ENCODE measurements at places on chromosomes 6 and 20.

DNA sequence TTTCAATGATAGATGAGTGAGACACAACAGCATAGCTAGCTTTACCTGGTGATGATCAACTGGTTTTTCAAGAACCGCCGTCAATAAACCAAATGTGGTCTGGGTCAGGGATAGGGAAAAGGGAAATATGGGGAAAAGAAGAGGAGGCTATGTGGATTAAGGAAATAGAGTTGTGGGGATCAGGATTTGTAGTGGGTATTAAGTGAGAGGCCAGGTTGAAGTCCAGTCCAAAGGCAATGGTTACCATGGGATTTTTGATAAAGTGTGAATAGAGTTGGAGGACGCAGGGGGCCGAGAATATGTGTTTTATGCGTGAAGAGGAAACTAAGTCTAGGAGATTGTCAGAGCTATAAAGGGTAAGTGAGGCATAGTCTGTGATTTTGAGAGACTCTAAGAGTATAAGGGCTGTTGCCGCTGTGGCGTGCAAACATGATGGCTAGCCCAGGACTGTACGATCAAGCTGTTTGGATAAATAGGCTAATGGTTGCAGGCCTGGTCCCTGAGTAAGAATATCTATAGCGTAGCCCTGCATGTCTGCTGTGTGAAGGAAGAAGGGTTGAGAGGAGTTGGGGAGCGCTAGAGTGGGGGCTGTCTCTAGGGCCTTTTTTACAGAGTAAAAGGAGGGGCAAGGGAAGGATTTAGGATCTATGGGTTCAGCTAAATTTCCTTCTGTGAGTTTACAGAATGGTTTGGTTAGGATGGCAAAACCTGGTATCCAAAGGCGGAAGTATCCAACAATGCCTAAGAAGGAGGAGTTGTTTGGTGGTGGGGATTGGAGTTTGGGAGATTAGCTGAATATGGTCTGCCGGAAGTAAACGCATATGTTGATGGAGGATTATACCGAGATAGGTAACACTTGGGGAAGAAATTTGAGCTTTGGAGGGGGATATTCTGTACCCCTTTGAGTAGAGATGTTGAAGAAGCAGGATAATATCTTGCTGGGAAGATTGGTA, 749.7 kb upstream of the ADGRB3 start:
- H3K4me1 ChIP-seq, result no peaks in the 10 kb centered on the region
- DNase-seq, result no peak
- H3K27ac ChIP-seq, result no peak overlapping the region
- no peaks in the 10 kb centered on the region for H3K36me3 ChIP-seq
- H3K27me3 ChIP-seq, result no peaks in the 10 kb centered on the region

DNA sequence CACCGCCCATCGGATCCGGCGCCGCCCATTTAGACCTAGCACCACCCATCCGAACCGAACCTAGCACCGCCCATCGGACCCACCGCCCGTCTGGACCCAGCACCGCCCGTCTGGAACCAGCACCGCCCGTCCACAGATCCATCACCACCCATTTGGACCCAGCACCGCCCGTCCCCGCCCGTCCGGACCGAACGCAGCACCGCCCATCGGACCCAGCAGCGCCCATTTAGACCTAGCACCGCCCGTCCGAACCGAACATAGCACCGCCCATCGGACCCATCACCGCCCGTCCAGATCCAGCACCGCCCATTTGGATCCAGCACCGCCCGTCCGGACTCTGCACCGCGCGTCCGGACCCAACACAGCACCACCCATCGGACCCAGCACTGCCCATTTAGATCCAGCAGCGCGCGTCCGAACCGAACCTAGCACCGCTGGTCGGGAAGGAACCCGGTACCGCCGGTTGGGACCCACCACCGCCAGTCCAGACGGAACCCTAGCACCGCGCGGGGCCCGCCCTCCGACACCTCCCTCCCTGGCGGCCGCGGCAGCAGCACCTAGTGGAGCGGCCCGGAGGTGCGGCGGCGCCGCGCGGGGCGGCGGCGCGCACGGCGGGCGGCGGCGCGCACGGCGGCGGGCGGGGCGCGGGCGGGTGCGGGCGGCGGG, 348 bp upstream of the AFDN start:
- peaks cover 10% of the 10 kb centered on the region for H3K4me1 ChIP-seq
- H3K36me3 ChIP-seq, result peaks cover 12% of the 10 kb centered on the region
- no peak overlapping the region for H3K27ac ChIP-seq
- peak overlapping the region; percentile 86 for H3K4me3 ChIP-seq
- DNase-seq, result peak; percentile 56

DNA sequence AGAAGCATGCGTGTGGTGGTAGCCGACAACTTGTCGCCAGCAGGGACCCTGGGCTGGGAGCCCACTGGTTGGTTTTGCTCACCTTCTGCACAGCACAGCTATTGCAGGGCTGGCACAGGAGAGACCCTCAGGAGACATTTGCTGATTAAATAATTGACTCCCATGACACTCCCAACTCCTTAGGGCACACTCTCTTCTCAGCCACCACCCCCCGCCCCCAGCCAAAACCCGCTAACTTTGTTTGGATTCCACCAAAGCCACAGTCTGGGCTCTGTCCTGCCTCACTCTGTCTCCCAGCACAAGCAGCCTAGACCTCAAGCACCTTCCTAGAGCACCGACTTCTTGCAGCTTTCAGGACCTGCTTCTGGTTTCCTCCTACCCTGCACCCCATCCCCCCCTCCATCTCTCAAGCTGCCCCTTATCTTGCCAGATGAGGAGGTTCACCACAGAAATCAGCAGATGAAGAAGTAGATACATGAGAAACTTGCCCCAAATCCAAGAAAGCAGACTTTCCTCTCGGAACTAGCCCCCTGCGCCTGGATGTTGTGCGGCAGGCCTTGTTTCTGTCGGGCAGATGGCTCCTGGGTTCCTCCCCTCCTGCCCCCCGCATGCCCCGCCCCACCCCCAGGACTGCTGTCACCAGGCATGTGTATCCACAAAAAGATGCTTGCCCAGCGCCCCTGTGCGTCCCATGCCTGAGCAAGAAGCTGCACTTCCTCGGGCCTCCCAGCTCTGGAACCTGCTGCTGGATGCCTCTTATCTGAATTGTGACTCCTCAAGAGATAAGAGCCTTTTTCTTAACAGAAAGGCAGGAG, 35.0 kb upstream of the CD93 start:
- H3K4me3 ChIP-seq, result no peak overlapping the region
- H3K4me1 ChIP-seq, result no peaks in the 10 kb centered on the region
- peaks cover 1% of the 10 kb centered on the region for H3K27me3 ChIP-seq
- DNase-seq, result no peak

DNA sequence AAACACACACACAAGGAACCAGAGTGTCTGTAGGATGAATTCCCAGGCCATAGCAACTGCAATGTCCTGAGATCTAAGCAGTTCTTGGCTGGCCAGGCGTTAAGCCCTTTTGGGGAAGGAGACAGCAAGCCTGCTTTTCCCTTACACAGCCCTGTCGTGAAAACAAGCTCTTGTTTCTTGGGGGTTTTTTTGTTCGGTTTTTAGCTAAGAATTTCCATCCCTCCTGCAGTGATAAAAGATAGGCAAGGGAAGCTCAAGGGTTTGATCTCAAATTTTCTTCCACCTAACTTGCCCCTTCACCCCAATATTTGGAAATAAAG, 1.5 kb downstream of the TNFRSF21 start:
- no peaks in the 10 kb centered on the region for H3K36me3 ChIP-seq
- no peak overlapping the region for H3K27ac ChIP-seq
- peaks cover 63% of the 10 kb centered on the region for H3K27me3 ChIP-seq
- H3K4me1 ChIP-seq, result peaks cover 9% of the 10 kb centered on the region

- H3K27me3 ChIP-seq, result peaks cover 18% of the 10 kb centered on the region
- peaks cover 55% of the 10 kb centered on the region for H3K4me1 ChIP-seq
- H3K27ac ChIP-seq, result peak overlapping the region; percentile 97
- H3K4me3 ChIP-seq, result peak overlapping the region; percentile 99
These were observed 1.3 kb downstream of the ZKSCAN3 start for GRCh38 chr6:28351087-28351486.

- H3K27ac ChIP-seq, result no peak overlapping the region
- H3K4me1 ChIP-seq, result peaks cover 15% of the 10 kb centered on the region
- H3K4me3 ChIP-seq, result no peak overlapping the region
- DNase-seq, result no peak
- H3K27me3 ChIP-seq, result no peaks in the 10 kb centered on the region
- peaks cover 25% of the 10 kb centered on the region for H3K36me3 ChIP-seq
These were observed 43.4 kb downstream of the LYRM4 start for GRCh38 chr6:5217356-5217755.

All from naive thymus-derived CD8-positive, alpha-beta T cell (primary cell).